Dermis microvascular lymphatic vessel endothelial cell (primary cell): ENCODE measurements at places on chromosomes 16 and 17. TPM values are rescaled to one million over a fixed set of nuclear protein-coding genes. Genes with fewer than 3 reads are reported as not detected.

Gene AIPL1
- not detected in 2 replicates for total RNA-seq

DNA sequence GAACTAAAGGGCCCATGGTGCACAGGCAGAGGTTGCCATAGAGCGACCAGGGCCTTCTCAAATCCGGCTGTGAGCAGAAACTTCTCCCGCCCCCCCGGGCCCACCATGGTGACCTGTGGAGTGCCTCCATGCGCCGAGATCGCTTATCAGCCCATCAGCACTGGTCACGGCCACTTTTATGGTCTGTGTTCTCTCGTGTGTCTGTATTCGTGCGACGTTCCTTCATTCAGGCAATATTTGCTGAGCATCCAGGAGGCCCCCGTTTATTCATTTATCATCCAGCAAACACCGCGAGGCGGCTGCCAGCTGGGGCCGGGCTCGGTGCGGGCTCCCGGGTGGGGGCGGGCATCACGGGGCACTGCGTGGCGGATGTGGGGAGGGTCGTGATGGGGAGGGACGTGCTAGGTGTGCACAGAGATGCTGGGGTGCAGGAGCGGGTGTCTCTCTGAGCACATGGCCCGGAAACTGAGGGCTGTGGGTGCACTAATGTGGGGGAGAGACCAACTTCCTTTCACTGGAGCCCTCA, 88.0 kb upstream of the CBX4 start:
- no peak for DNase-seq

DNA sequence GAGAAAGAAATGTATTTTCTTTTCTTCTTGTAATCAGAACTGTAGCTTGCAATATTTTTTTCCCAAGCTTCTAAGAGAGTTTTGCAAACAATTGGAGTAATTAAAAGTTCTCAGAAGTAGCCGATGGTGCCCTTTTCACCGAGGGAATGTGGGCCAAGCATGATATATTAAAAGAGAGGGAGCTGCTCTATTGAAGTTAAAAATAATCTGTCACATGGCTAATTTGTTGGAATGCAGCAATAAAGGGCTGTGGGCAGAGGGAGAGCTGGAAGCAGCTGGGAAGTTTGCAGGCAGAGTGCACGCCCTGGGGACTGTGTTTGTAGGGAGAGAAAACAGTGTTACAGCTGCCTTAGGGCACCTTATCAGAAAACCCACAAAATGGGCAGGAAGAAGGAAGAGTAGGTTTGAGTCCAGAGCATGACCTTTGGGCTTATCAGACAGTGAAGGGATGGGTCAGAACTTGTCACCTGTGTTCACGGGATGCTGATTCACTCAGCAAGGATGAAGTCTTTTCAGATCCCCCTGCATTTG, 18.5 kb upstream of the TERF2 start:
- DNase-seq = peak; percentile 96

DNA sequence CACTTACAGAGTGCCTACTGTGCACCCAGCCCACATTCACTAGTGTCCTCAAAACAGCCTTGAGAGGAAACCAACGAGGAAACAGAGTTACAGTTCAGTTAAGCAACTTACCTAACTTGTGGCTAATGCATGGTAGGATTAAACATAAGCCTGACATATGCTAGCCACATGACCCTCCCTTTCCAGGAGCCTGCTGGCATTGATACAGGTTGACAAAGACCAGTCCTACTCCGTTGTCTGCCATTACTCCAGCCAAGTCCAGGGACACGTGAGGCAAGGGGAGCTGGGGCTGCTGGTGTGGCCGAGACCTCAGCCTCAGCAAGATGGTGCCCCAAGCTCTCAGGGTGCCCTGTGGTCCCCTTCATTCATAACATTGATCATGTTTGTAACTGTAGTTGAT, 37.9 kb downstream of the SNX20 start:
- DNase-seq = no peak
